ENCODE measurements at places on chromosomes 3 and 15. TPM values are rescaled to one million over a fixed set of nuclear protein-coding genes. Genes with fewer than 3 reads are reported as not detected.
A peak's percentile ranks its signal among the peaks of the same experiment; 100 is the strongest.

- H3K4me1 ChIP-seq, result no peaks in the 10 kb centered on the region
- no peak overlapping the region for H3K27ac ChIP-seq
- no peak overlapping the region for H3K4me3 ChIP-seq
- DNase-seq, result no peak
- H3K27me3 ChIP-seq, result peaks cover 32% of the 10 kb centered on the region
- H3K36me3 ChIP-seq, result no peaks in the 10 kb centered on the region
Observed at GRCh38 chr3:126527006-126527405, 3.1 kb downstream of the CHST13 start.

DNA sequence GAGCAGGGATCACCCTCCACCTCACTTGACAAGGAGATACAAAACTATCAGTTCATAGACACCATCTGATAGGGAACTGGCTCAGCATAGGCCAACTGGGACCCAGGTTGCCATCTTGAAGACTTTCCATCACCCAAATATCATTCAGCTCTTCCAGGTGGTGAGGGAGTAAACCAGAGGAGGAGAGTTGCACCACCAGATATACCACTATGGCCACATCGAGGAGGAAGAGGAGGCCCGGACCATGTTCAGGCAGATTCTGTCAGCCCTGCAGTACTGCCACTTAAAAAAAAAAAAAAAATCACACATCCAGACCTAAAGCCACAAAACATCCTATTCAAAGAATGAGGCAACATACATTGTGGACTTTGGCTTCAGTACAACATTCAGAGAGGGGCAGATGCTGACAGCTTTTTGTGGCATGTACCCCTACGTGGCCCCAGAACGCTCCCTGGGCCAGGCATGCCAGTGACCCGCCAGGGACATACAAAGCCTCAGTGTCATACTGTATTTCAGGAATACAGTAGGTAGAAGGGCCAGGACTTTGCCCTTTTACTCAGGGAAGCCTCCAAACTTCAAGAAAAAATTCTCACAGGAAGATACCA is 18.4 kb upstream of the EMC3 start:
- peaks cover 3% of the 10 kb centered on the region for H3K36me3 ChIP-seq
- H3K27me3 ChIP-seq, result no peaks in the 10 kb centered on the region
- H3K4me3 ChIP-seq, result no peak overlapping the region
- H3K27ac ChIP-seq, result no peak overlapping the region
- H3K4me1 ChIP-seq, result peaks cover 3% of the 10 kb centered on the region

GRCh38 chr3:12120374-12121140 is 38.2 kb downstream of the TIMP4 start:
- H3K36me3 ChIP-seq, result no peaks in the 10 kb centered on the region
- no peak overlapping the region for H3K27ac ChIP-seq
- H3K4me1 ChIP-seq, result no peaks in the 10 kb centered on the region
- H3K27me3 ChIP-seq, result no peaks in the 10 kb centered on the region
- H3K4me3 ChIP-seq, result no peak overlapping the region

DNA sequence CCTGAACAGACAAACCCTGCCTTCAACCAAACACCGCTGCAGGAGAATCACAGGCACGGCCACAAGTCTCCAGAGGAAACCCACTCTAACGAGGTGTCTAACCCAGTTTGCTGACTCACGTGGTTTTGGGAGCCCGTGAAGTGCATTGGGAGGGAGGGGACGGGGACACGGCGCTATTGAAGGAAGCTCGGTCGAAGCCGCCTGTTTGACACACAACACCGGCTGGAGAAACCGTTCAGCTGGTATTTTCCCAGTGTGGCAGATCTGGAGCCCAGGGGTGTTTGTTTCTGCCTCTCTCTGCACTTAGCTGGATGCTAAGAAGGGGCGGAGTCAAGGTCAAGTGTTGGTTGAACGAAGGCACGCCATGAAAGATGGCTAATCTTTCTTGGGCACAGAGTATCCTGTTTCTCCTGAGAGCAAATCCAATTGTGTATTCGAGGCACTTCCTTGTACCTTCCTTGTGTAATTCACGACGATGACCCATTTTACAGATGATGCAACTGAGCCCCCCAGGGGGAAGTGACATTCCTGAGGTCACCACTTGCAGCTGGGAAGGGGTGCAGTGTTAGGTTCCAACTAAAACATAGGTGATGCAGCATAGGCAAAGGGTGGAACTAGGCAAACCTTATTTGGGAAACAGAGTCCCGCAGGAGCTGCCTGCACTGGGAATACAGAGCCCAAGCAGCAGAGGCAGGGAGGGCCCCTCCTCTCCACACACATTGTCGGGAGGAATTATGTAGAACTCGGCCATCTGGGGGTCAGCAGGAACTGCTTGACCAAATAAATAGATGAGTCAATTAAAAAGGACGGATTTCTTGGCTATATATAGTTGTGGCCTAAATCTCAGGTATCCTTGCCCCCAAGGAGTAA is 22.5 kb downstream of the SLC6A6 start:
- H3K4me3 ChIP-seq, result no peak overlapping the region
- no peak overlapping the region for H3K27ac ChIP-seq
- no peaks in the 10 kb centered on the region for H3K27me3 ChIP-seq
- H3K36me3 ChIP-seq, result no peaks in the 10 kb centered on the region

DNA sequence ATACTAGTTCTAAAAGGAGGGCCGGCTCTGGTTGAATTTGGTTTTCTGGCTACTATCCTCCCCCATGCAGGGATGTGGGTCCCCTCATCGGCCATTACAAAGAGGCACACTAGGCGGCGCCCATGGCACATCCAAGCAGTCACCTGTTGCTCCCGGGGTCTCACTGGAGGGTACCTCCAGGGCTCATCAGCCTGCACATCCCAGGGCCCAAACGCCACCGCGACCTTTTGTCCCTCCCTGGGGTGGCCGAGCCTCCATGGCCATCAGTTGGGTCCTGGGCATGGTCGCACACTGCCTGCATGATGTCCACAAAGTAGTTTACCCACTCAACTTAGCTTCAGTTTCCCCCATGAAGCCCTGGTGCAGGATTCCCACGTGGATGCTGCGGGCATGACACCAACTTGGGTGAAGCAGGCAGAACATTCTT is 28.3 kb downstream of the IDH3A start:
- no peaks in the 10 kb centered on the region for H3K4me1 ChIP-seq
- no peak overlapping the region for H3K27ac ChIP-seq
- no peak for DNase-seq
- H3K4me3 ChIP-seq, result no peak overlapping the region
- H3K27me3 ChIP-seq, result no peaks in the 10 kb centered on the region
- H3K36me3 ChIP-seq, result no peaks in the 10 kb centered on the region

DNA sequence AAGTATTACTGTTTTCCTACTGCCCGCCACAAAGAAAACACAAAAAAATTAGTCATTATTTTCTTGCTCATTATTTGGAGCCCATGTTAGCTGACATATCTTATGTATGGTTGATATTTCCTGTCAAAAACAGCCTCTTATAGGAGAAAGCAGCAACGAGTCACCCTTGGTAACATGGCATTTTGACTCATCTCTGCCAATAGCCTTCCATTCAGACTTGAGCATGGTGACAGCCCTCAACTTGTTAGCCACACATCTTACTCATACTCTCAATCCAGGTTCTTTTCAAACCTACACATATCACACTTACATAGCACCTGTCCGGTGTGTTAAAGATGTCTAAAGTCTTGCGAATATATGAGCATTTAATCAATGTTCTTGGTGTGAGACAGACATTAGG is 109.4 kb upstream of the SAMMSON start:
- peak; percentile 17 for DNase-seq
- peaks cover 6% of the 10 kb centered on the region for H3K4me1 ChIP-seq
- no peaks in the 10 kb centered on the region for H3K36me3 ChIP-seq
- no peaks in the 10 kb centered on the region for H3K27me3 ChIP-seq
- no peak overlapping the region for H3K27ac ChIP-seq

- no peaks in the 10 kb centered on the region for H3K4me1 ChIP-seq
- H3K36me3 ChIP-seq, result no peaks in the 10 kb centered on the region
- H3K27me3 ChIP-seq, result no peaks in the 10 kb centered on the region
Observed at GRCh38 chr3:170772175-170772574, 97.8 kb downstream of the RPL22L1 start.

DNA sequence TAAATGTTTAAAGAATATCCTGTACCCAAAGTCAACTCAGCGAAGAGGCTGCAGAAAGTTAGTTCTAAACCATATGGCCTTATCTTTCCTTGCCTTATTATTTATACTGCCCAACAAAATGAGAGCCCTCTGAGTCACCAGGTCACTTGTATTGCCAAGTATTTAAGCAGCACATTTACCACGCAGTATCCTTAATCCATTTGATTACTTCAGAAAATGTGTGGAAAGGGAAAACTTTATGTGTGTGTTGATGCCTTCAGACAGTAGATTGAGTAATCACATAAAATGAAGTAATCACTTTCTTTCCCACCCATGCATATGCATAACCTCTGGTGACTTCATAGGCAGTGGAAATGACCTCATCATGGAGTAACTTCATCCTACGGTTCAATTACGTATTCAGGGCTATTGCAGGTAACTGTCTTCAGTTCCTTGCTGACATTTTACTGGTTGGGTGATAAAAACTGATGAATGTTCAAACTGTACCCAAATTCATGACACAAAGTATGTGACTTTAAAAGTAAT is 7.5 kb upstream of the CADPS start:
- H3K4me1 ChIP-seq, result no peaks in the 10 kb centered on the region
- H3K4me3 ChIP-seq, result no peak overlapping the region
- DNase-seq, result no peak
- no peak overlapping the region for H3K27ac ChIP-seq
- H3K27me3 ChIP-seq, result peaks cover 3% of the 10 kb centered on the region
- H3K36me3 ChIP-seq, result no peaks in the 10 kb centered on the region

DNA sequence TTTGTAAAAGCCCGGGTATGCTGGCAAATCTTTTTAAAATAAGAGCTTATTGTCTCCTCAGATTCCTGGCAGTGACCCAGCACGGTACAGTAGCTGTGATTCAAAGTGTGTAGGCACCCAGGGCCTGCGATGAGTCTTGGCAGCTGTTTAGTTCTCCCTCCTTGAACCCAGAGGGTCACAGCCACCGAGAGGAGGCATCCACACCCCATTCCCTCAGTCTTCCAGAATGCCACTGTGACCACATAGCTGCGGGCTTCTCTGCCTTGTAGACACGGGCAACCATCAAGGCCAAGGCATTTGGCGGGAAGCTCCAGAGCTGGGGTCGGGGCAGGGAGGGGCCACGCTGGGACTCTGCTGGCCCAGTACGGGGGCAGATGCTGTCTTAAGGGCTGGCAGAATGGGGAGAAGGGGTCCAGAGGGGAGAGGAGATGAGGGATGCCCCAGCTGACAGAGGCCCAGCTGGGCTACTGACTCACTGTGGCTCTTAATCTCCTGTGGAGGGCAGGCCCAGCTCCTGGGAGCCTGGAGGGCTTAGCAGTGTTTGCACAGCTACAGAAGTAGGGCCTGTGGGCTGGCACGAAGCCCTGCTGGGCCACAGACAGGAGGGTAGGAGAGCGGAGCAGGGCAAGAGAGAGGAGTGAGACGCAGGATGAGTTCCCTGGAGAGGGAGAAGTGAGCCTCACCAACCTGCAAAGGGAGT is 68.8 kb upstream of the DLG1 start:
- H3K4me1 ChIP-seq, result peaks cover 63% of the 10 kb centered on the region
- no peaks in the 10 kb centered on the region for H3K27me3 ChIP-seq
- DNase-seq, result peak; percentile 93

GRCh38 chr15:81107889-81108288 is 26.2 kb upstream of the CFAP161 start:
- no peak overlapping the region for H3K27ac ChIP-seq
- H3K4me1 ChIP-seq, result peaks cover 17% of the 10 kb centered on the region
- no peaks in the 10 kb centered on the region for H3K36me3 ChIP-seq
- DNase-seq, result no peak
- no peaks in the 10 kb centered on the region for H3K27me3 ChIP-seq

GRCh38 chr15:46723308-46723707 is 994.0 kb upstream of the SEMA6D start:
- no peaks in the 10 kb centered on the region for H3K4me1 ChIP-seq
- no peak overlapping the region for H3K27ac ChIP-seq
- no peak for DNase-seq

DNA sequence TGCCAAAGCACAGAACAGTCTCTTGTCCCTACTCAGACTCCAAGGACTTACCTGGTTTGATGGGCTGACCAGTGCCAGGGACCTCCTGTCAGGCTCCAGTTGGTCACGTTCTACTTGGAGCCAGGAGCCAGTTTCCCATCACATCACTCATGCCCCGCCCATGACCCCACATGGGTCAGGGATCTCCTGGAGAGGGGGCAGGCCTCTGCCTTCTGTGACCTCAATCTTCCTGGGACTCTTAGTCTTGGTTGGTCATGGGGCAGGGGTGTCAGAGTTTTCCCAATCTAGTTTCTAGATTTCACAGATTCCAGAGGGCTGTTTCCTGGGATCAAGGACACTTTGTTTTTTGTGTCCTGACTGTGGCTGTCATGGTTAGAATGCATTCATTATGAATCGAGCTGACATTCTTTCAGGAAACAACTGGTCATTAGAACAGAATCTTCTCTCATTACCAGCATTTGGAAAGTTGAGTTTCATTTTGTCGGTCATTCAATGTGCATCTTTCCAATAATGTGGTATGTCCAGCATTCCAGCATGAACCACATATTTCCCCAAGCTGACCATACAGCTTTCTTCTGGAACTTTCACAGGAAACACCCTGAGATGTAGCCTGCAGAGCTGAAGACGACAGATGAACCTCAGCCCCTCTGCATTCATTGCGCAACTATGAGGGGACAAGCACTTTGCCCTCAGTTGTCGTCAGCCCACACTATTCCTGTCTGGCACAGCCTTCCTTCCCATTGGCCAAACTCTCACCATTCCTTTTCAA is 19.8 kb downstream of the CYP19A1 start:
- no peak overlapping the region for H3K27ac ChIP-seq
- H3K27me3 ChIP-seq, result no peaks in the 10 kb centered on the region
- no peak for DNase-seq
- H3K4me3 ChIP-seq, result no peak overlapping the region

- no peak overlapping the region for H3K27ac ChIP-seq
- DNase-seq, result no peak
- no peaks in the 10 kb centered on the region for H3K27me3 ChIP-seq
- H3K4me1 ChIP-seq, result no peaks in the 10 kb centered on the region
Observed at GRCh38 chr3:168539909-168540308, 444.2 kb upstream of the GOLIM4 start.

DAZL gene
- polyA plus RNA-seq, result not detected

TRH gene
- not detected for polyA plus RNA-seq

PPP1R14D gene
- polyA plus RNA-seq, result not detected

ACTC1 gene
- not detected for polyA plus RNA-seq

CDC25A gene
- polyA plus RNA-seq, result 5.5 TPM

CCR8 gene
- polyA plus RNA-seq, result not detected

SMCO1 gene
- not detected for polyA plus RNA-seq

ARL14 gene
- 0.76 TPM for polyA plus RNA-seq

TMCO5A gene
- polyA plus RNA-seq, result not detected

GTF2A2 gene
- 40.3 TPM for polyA plus RNA-seq

TM6SF1 gene
- 0.05 TPM for polyA plus RNA-seq

TRANK1 gene
- polyA plus RNA-seq, result 3.2 TPM

C3orf49 gene
- polyA plus RNA-seq, result not detected
